Ecto neural progenitor cell (in vitro differentiated cells): ENCODE measurements at places on chromosomes 4 and X.

DNA sequence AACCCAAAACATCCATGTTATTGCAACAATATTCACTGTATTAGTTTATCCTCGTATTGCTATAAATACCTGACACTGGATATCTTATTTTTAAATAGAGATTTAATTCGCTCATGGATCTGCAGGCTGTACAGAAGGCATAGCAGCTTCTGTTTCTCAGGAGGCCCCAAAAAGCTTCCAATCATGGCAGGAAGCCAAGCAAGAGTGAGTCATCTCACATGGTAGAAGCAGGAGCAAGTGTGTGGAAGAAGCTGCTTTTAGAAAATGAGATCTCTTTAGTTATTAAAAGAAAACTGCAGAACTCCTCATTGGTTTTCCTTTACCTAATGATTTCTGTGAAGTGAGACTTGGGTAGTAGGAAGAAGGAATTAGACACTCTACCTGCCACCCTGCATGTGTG lies 16.4 kb downstream of the ZNF732 start:
- DNase-seq = no peak

DNA sequence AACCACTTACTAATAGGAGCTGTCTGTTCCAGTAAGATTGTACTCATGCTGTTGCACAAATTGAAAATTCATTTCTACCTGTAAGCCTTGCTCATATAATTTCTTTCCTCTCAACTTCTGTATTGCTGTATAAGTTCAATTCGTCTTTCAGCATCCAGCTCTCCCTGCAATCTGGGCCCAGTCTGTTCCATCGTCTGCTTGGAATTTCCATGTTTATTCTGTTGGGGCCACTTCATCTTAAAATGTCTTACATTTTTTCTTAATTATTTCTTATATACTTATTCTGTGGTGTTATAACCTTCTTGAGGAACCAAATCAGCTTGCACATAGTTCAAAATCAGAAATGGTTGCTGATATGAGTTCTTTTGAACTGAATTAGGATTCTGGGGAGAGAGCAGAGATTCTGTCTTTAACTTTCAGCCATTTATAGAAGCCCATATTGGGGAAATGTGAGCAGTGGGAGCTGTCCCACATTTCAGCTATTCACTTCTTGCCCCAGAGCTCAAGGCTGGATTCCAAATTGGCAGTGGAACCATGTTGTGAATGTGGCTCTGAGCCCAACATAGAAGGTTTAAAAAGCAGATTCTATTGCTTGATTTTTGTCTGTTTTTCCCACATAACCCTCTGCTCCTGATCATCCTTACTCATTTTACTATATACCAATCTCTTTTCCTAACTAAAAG lies 291.9 kb downstream of the BMPR1B start:
- no peak for DNase-seq

DNA sequence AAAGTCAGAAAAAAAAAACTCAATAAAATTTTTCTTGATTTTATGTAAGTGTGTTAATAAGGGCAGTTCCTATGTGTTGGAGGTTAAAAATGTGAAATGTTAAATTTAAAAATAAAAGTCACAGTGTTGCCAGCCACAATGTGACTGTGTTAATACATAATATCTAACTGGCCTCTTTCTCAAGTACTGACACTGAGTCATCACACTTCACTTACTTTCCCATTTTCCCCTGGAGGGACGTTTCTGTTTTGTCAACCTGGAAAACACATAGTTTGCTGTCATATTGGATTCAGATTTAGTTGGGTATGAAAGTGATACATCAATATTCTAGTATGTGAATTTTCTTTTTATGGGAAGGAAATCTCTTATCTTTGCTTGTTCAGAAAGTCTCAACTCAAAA lies 46.4 kb downstream of the ARHGEF38 start:
- DNase-seq = no peak

GRCh38 chr4:138680989-138681604 lies 334.5 kb upstream of the NOCT start:
- peak; percentile 85 for DNase-seq

DNA sequence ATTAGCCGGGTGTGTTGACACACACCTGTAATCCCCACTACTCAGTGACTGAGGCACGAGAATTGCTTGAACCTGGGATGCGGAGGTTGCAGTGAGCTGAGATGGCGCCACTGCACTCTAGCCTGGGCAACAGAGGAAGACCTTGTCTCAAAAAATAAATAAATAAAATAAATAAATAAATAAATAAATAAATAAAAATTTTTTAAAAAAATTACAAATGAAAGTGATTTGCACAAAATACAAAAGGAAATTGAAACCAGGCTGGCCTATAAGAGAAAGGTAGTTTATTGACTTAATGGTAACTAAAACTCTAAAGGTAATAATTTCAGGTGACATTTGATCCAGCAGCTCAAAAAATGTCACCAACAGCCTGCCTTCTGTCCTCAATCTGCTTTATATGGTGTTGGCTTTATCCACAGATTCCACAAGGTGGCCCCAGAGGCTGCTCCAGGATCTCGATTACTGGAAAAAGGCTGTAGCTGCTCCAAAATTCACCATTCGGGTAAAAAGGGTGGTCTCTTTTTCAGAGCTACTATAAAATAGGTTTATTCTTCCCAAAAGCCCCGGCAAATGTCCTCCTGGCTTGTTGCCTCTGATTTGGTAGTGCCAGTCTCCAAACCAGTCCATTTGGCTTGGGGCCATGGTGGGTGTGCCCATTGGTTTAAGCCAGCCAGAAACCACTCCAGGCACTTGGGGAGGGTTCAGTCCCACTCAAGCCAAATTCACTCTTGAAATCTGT lies 61.4 kb upstream of the TRIM2 start:
- DNase-seq = peak; percentile 68

DNA sequence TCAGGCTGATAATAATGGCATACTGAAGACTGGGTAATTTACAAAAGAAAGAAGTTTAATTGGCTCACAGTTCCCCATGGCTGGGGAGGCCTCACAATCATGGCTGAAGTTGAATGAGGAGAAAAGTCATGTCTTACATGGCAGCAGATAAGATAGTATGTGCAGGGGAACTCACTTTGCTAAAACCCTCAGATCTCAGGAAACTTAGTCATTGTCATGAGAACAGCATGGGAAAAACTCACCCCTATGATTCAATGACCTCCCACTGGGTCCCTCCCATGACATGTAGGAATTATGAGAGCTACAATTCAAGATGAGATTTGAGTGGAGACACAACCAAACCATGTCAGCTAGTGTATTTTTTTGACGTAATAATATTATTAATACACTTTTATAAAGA lies 149.8 kb upstream of the BOD1L1 start:
- no peak for DNase-seq

- DNase-seq = no peak
Measured at GRCh38 chr4:165872461-165873297, at the start of gene TLL1. Gene TLL1 (plus strand): TSS chr4:165873237. CDS start chr4:165873905, 668 bp downstream.

- DNase-seq = no peak
Measured at GRCh38 chr4:99572527-99573240, 1.9 kb upstream of the MTTP start.

- no peak for DNase-seq
Measured at GRCh38 chrX:38260231-38260630, 39.6 kb upstream of the SRPX start.

DNA sequence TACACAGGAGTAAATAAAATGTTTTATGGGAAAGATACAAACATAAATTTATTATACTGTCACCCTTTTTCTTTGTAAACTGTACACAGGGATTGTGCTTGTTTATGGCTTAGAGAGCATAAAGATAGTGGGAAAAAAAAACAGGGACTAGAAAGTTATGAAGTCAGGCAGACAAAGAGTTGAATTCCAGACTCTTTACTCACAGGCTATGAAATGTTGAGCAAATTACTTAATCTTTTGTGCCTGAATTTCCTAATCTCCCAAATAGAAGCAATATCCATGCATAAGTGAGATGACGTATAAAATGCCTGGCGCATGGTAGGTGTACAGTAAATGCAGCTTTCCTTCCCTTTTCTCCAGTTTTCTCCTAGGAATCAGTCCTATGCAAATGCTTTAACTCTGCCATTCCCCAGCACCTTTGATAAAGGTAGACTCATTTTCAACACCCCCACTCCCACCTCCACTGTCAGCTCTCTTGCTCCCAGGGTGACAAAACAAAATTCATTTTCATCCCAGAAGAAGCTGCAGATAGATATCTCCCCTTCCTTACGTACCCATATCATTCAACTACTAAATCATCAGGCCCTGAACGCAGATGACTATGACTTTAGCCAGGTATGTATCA lies 44.5 kb upstream of the BTC start:
- no peak for DNase-seq

- no peak for DNase-seq
Measured at GRCh38 chr4:180296036-180296599, 1947.1 kb upstream of the TENM3 start.

GRCh38 chr4:98148856-98149255 lies 5.6 kb upstream of the STPG2 start:
- DNase-seq = no peak
